BJ (cell line): ENCODE measurements at places on chromosomes 3 and 15.

DNA sequence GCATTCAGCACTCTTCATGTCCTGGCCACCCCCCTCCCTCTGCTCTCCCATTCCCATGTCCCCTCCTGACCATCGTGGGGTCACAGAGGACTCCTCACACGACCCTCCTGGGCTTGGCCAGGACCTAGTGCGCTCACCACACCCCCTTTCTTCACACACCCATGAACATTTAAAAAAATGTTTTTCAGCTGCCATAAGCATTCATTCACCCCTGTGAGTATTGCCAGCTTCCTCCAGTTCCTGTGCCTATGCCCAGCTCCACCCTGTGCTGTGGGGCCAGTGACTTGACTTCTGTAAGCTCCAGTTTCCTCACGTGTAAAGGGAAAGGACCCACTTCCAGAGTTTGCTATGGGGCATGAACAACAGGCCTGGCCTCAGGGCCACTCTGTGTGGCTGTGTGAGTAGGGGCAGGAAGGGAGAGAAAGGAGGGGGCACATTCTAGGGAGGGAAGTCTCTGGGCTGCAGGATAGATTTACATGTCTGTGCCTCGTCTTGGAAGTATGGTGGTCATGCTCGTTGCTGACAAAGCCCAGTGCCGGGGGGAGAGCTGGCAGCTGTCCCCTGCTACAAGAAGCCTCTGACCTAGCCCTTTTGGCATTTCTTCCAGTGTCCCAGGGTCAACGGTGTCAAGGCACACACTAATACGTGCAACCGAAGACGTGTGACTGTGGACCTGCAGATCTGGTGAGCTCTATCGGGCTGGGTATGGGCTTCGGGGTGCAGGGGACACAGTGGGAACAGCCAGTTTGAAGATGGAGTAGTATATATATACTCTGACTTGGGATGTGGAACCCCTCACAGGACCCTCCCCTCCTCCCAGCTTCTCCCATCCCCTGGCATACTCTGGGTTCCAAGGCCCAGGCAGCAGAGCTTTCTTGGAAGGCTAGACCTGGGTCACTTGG is 22.8 kb downstream of the ESYT3 start:
- no peak for DNase-seq

DNA sequence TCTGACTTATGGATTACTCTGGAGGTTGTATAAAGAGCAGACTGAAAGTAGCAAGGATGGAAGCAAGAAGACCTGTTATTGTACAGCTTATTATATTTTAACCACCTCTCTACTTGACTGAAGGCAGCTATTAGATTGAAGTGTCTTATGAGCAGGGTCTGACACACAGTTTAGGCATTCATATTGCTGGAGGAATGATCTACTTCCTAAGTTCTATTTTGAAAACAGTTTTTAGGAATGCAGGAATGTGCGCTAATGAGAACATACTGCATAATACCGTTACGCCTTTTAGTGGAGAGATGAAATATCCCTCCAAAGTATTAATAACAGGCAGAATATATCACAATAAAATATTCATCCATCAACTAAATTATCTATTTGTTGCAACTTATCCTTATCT is 193.3 kb downstream of the ISL2 start:
- no peak for DNase-seq

DNA sequence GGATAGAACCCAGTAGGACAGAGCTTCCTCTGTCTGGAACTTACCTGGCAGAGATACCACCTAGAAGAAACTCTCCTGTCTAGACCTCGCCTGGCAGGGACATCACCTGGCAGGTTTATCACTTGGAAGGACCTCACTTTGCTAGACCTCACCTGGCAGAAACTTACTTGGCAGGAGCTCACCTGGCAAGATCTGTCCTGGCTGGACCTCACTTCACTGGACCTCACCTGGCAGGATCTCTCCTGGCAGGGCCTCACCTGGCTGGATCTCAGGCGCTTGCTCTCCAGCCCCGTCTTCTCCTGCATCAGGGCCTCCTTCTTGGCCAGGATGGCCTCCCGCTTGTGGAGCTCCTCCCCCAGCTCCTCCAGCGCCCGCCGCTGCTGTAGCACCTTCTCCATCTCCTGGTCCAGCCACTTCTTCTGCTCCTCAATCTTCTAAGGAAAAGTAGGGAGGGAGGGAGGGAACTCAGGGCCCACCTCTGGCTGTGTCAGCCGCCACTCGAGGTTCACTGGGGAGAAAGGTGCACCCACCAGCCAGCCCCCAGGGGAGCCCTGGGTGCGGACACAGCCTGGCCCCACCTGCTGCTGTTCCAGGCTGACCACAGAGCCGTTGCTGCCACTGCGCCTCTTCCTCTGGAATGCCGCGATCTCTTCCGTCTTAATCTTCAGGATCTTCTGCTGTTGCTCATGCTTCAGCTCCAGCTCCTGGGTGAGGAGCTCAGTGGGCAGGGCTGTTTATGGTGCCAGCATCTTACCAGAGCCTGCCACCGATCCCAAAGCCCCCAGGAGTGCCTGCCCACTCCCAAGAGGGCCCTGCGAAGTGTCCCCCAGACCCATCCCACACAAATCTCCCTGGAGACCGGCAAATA is 22.5 kb downstream of the KIF7 start:
- no peak for DNase-seq

DNA sequence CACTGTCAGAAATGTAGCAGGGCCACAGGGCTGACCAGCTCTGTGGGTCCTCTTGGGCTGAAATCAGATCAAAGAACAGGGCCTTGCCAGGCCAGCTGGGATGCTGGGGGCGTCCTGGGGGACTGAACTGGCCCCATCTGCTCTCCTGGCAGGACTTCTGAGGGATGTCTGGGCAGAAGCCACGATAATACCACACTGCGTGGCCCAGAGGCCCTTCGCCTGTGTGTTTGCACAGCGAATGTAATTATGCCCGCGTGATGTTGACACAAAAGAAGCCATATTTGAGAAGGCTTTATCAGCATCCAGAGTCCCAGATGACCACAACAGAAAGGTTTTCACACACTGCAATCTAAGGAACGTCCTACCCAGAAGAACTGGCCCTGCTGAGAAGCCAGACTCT is 174.0 kb downstream of the RAB11A start:
- no peak for DNase-seq

DNA sequence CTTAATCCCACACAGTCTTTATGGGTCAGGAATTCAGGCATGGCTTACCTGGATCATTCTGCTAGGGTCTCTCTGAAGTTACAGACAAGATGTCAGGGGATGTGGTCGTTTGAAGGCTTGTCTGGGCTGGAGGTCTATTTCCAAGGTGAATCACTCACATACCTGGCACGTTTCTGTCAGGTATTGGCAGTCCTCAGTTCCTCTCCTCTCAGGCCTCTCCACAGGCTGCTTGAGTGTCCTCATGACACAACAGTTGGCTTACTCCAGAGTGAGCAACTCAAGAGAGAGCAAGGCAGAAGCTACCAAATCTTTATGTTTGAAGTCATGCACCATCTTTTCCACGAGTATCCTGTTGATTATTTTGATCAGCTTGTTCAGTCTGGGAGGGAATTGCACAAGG is 43.9 kb upstream of the PARP14 start:
- no peak for DNase-seq

GRCh38 chr3:112740835-112741234 is 99.9 kb upstream of the CCDC80 start:
- DNase-seq: no peak

DNA sequence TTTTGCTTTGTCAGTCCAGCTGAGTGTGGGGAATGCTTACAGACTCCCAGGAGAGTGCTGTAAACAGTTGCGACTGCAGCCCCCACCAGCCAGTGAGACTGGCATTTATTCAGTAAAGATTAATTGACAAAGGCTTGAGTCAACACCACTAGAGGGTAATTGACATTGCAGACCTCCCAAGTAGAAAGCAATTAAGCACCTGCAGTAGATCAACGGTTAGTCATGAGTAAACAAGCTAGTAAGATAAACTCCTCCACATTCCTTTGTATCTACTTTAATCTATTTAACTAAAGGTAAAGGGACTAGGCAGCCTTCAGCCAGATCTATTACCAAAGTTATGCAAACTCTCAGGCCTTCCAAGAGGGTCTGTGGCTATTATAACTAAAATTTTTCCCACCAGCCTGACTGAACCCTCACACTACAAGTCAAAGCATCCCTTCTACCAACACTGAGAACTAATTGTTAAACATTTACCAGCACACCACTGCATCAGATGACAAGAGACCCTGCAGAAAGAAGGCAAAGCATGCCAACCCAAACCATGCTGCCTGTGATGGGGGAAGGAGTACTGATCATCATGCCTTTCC is 30.5 kb upstream of the GALNT15 start:
- DNase-seq: no peak

DNA sequence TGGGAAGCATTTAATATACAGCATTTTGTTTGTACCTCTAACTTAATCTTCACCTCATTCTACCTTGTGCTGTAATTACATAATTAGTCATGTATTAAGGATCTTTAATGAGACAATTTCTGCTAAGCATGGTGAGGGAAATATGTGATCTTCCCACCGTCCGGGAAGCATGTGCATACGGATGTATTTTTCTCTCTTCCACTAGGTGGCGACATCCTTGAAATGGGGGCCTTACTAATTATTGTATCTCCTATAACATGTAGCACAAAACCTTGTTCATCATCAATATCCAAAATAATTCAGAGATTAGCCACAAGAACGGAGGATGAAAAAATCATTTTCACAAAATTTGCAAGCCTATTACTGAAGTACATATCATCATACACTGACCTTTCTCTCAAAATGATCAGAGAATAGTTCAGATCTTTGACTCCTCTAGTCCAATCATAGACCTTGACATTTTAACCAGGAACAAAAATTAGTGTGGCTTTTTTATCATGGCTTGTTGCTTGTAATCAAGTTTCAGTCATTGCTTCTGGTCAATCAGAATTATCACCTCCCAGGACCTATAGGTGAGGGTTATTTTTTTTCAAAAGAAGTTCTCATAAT is 148.9 kb upstream of the GBE1 start:
- DNase-seq: no peak

DNA sequence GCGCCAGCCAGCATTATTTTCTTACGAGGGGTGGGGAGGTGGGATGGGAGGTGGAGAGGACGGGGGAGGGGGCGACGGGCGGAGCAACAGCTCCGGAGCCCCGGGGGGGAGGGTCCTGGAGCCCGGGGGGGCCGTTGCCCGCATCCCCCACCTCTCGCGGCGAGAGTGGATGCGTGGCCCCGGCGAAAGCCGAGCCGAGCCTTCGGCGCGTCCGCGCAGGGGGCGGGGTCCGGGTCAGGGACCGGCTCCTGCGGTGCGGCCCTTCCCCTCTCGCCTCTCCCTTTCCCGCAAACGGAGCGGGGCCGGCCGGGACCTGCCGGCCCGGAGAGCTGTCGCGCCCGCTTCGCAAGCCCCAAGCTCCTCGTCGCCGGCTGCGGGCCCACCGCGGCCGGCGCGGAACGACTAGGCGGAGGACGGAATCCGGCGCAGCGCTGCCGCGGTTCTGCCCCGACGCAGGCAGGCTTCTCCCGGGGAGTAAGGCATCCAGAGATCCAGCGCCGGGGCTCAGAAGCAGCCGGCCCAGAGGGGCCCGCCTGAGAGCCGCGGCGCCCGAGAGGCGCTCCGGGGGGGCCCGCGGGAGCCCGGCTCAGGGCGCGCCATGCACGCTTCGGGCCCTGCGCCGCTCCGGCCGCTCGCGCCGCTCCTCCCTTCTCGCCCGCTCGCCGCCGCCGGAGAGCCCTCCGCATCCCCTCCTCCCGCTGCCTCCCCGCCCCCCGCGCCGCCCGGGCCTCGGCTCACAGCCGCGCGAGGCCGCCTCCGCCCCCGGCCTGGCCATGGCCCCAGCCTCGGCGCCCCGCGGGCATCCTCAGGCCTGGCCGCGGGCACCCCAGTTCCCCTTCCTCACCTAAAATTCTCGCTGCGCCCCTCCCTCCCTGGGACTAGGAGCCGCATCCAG is 459 bp upstream of the ADCY5 start:
- DNase-seq: no peak
